ENCODE measurements at places on chromosomes 4 and X.

DNA sequence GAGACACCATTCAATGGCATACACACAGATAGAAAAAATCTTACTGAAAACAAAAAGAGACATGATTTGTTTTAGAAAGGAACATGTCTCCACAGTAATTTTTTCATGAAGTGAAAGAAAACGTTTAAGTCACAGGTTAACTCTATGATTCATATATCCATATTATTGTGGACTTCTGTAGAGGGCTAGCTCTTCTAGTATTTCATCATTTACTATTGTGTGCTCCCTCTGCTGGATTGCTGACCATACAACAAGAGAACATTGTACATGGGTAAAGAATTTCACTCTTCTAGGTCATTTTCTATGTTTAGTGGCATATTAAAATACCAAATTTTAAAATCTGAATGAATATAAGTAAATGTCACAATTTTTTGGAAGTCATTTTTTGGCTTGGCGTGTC, 91.8 kb upstream of the POU3F4 start:
- DNase-seq: no peak

DNA sequence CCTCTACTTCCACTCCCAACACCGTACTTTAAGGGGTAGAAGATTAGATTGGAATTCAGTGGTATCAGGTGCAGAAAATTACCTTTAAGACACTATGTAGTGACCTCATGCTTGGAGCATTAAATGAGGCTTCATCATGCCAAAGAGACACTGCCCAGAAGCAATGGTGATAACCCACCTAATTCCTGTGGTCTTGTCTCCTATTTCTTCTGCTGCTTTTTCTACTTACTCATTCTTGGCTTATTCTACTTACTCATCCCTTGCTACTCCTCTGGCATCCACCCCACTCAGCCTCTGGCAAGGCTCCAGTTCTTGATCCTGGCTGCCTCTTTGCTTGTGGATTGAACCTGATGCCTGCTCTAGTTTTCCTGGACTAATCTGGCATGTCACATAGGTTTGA, 62.3 kb upstream of the ADAMTS3 start:
- no peak for DNase-seq

DNA sequence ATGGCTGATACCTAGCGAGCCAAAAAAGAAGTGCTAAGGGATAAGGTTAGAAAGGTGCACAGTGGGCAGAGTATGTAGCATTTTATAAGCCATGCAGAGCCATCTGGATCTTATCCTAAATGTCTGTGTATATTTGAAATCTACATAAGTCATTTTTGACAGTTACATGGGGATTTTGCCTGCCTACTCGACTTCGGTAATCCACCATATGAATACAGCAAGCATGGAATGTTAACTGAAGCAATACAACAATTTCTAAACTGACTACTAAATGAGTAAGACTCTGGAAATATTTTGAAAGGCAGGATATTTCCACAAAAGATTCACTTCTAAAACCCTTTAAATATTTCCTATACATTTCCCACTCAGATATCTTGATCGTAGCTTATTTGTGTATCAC, 122.5 kb downstream of the KCNIP4 start:
- DNase-seq: no peak

DNA sequence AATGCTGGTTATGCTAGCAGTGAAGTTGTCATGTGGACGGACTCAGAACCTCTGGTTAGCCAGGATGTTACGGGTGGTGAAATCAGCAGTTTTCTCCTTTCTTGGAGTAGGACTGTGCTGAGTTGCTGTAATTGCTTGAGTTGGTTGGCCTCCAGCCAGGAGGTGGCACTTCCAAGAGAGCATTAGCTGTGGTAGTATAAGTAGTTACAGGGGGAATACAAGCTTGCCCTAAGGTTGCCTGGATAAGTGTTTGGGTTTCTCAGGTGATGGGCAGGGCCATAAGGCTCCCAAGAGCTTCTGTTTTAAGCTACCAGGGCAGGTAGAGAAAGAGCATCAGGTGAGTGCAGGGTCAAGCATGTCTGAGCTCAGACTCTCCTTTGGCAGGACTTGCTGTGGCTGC, 103.0 kb downstream of the ZNF518B start:
- DNase-seq: no peak

GRCh38 chr4:8182858-8183725, 16.0 kb upstream of the SH3TC1 start:
- no peak for DNase-seq

GRCh38 chrX:40931921-40932320, 153.3 kb upstream of the USP9X start:
- no peak for DNase-seq
